CD8-positive, alpha-beta memory T cell (primary cell): ENCODE measurements at places on chromosomes 2 and 18. TPM values are rescaled to one million over a fixed set of nuclear protein-coding genes. Genes with fewer than 3 reads are reported as not detected.

GRCh38 chr2:219562049-219563020 lies 9.0 kb downstream of the OBSL1 start:
- H3K4me3 ChIP-seq: no peak overlapping the region
- no peaks in the 10 kb centered on the region for H3K4me1 ChIP-seq
- no peak for DNase-seq
- no peaks in the 10 kb centered on the region for H3K36me3 ChIP-seq
- no peaks in the 10 kb centered on the region for H3K27me3 ChIP-seq

DNA sequence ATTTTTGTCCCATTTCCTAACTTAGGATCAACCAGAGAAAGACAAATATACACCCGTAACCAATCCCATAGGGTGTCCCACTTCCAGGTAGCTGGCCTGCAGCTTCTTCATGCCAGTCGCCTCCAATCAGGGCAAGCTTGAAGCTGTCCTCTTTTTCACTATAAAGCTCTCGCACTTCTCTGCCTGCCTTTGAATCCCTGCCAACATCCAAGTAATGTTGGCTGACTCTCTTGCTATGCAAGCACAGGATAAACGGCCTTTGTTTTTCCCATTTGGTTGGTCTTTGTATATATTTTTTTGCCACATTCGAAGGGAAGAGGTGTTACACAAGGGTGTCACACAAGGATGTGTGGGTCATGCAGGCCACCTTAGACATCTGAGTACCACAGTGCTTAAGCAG lies 388.8 kb downstream of the CBLN2 start:
- H3K4me1 ChIP-seq: no peaks in the 10 kb centered on the region
- H3K36me3 ChIP-seq: no peaks in the 10 kb centered on the region
- DNase-seq: no peak
- H3K27ac ChIP-seq: no peak overlapping the region
- H3K4me3 ChIP-seq: no peak overlapping the region

GRCh38 chr18:31205273-31205672 lies 42.6 kb upstream of the DSC1 start:
- H3K27ac ChIP-seq: no peak overlapping the region
- no peaks in the 10 kb centered on the region for H3K36me3 ChIP-seq

DNA sequence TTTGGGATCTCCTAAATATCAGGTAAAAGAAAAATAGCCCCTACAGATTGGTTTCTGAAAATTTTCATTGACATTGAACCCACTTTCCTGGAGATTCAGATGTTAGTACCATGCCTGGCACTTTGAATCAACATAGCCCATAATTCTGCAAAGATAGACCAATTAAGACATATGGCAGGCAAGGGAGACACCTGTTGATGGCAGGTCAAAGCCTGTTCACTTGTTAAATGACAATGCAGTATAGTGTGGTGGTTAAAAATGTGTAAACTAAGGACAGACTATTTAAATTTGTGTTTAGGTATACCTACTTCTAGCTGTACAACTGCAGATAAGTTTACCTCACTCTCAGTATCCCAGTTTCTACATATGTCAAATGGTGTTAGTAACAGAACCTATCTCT lies 178.1 kb upstream of the MMADHC start:
- H3K27ac ChIP-seq: no peak overlapping the region
- no peaks in the 10 kb centered on the region for H3K4me1 ChIP-seq
- H3K27me3 ChIP-seq: no peaks in the 10 kb centered on the region
- H3K4me3 ChIP-seq: no peak overlapping the region
- H3K36me3 ChIP-seq: no peaks in the 10 kb centered on the region

GRCh38 chr2:173760553-173760952 lies 204.6 kb downstream of the SP3 start:
- no peak overlapping the region for H3K4me3 ChIP-seq
- H3K4me1 ChIP-seq: no peaks in the 10 kb centered on the region
- no peaks in the 10 kb centered on the region for H3K27me3 ChIP-seq
- no peaks in the 10 kb centered on the region for H3K36me3 ChIP-seq
- no peak overlapping the region for H3K27ac ChIP-seq

DNA sequence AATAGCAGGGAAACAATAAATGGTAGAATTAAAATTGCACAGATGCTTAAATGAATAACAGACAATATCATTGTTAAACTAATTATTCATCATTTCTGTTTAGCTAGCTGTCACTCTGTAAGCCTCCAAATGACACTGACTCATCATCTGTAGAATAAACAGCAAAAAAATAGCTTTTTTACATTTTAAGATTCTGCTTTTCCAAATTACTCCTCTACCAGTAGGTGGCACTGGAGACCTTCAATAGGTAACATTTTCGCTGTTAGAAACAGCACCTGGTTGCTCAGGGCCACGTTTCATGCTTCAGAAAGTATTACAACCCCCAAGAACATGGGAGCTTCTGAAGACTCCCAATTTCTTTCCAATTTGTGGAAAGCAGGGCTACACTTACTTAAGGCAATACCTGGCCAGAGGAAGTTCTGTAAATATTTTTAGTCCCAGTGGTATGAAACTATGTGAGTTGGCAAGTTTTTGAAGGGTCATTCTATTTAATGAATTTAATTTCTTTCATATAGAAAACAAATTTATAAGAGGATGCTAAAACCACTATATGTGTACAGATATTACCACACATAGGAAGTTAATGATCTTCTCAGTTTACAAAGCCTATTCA lies 45.4 kb downstream of the TTN start:
- DNase-seq: no peak
- H3K27me3 ChIP-seq: no peaks in the 10 kb centered on the region
- no peak overlapping the region for H3K4me3 ChIP-seq
- no peaks in the 10 kb centered on the region for H3K4me1 ChIP-seq
- H3K36me3 ChIP-seq: no peaks in the 10 kb centered on the region
- H3K27ac ChIP-seq: no peak overlapping the region

DNA sequence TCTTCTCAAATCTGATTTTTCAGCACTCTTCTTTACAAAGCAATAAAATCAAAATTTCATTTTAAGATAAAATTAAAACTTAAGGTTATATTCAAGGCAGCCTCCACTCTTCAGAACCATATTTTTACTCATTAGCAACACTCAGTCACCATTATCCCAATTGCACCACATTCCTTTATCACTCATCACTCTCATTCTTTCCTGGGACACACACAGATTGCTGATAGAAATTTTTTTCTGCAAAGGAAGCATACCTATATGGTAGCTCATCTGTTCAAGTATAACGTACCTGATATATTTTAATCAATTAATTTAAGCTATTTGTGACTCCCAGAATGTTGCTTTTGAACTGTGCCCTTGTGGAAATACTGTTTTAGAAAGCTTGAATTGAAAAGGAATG lies 1559.3 kb upstream of the ZEB2 start:
- no peak overlapping the region for H3K27ac ChIP-seq
- no peak overlapping the region for H3K4me3 ChIP-seq
- no peaks in the 10 kb centered on the region for H3K27me3 ChIP-seq
- no peak for DNase-seq
- no peaks in the 10 kb centered on the region for H3K36me3 ChIP-seq
- H3K4me1 ChIP-seq: no peaks in the 10 kb centered on the region

- no peaks in the 10 kb centered on the region for H3K27me3 ChIP-seq
- H3K4me1 ChIP-seq: no peaks in the 10 kb centered on the region
- no peak overlapping the region for H3K27ac ChIP-seq
- H3K36me3 ChIP-seq: no peaks in the 10 kb centered on the region
- H3K4me3 ChIP-seq: no peak overlapping the region
These were observed 120.2 kb downstream of the MYO3B start for GRCh38 chr2:170298115-170298514.

DNA sequence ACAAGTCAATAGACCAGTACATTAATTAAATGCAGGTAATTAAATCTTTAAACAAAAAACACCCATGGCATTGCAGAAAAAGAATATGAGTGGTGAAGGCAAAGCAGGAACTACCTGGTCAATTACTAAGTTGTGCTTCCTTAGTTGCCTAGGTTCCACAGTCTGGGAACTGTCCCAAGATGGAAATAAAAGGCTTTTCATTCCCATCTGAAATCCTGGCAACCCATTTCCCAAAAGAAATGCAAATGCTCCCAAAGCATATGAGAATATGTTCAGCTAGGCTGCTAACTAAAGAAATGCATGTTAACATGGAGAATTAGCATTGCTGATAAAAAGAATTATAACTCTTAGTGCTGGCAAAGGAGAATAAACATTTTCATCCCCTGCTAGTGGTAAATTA lies 177.8 kb downstream of the TMEM163 start:
- no peaks in the 10 kb centered on the region for H3K36me3 ChIP-seq
- no peaks in the 10 kb centered on the region for H3K27me3 ChIP-seq
- no peak for DNase-seq
- H3K4me3 ChIP-seq: no peak overlapping the region
- no peak overlapping the region for H3K27ac ChIP-seq

UNC80 gene
- total RNA-seq: not detected

DNA sequence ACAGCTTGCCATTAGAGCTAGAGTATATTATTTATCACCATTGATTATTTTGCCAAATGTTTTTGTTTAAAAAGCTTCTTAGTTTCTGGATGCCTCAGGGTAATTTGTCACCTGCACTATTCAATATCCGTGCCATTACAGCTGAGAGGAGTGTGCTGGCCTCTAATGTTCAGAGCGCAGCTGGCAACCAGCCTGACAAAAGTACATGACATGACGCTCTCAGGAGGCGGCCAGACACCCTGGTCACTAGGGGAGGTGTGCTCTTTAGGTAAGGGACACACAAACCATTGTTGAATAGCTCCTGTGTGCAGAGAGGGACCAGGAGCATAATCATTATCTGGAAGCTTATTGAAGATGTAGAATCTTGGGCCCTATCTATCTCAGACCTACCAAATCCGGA lies 20.3 kb downstream of the LIMS1 start:
- no peak overlapping the region for H3K27ac ChIP-seq
- H3K36me3 ChIP-seq: no peaks in the 10 kb centered on the region
- DNase-seq: no peak
- H3K4me1 ChIP-seq: no peaks in the 10 kb centered on the region

RGPD3 gene
- 0.04 TPM for total RNA-seq

DNA sequence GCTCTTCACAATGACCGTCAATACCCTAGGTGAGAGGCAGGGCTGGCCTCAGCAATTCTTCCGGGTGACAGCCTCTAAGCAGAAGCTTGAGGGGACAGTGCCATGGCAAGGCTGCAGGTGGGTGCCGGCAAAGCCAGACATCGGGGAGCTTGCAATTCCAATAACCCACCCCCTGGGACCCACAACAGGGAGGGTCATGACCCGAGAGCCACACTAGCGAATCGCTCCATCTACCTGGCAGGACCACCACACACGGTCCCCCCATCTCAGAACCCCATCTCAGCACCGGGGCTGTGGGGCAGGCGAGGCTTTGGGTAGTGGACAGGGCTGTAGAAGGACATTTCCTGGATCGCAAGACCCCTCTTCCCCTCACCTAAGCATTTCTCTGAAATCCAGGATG lies 177.2 kb downstream of the ACKR3 start:
- no peaks in the 10 kb centered on the region for H3K27me3 ChIP-seq
- DNase-seq: no peak
- H3K27ac ChIP-seq: no peak overlapping the region
- no peak overlapping the region for H3K4me3 ChIP-seq
- no peaks in the 10 kb centered on the region for H3K36me3 ChIP-seq

GRCh38 chr2:186560254-186560653 lies 29.6 kb upstream of the ITGAV start:
- H3K27me3 ChIP-seq: no peaks in the 10 kb centered on the region
- H3K27ac ChIP-seq: no peak overlapping the region
- no peaks in the 10 kb centered on the region for H3K36me3 ChIP-seq
- DNase-seq: no peak
- no peaks in the 10 kb centered on the region for H3K4me1 ChIP-seq

- H3K36me3 ChIP-seq: no peaks in the 10 kb centered on the region
- no peak overlapping the region for H3K4me3 ChIP-seq
- no peaks in the 10 kb centered on the region for H3K27me3 ChIP-seq
- peaks cover 17% of the 10 kb centered on the region for H3K4me1 ChIP-seq
- DNase-seq: no peak
- no peak overlapping the region for H3K27ac ChIP-seq
These were observed 104.9 kb downstream of the TRIB2 start for GRCh38 chr2:12821656-12822055.

GRCh38 chr2:10814571-10815331 lies 2.2 kb upstream of the PDIA6 start:
- DNase-seq: no peak
- H3K36me3 ChIP-seq: no peaks in the 10 kb centered on the region
- peaks cover 18% of the 10 kb centered on the region for H3K4me1 ChIP-seq
- H3K27ac ChIP-seq: no peak overlapping the region
- no peak overlapping the region for H3K4me3 ChIP-seq

SATB2 gene
- total RNA-seq: 0.09 TPM

- H3K27me3 ChIP-seq: no peaks in the 10 kb centered on the region
- H3K4me1 ChIP-seq: peaks cover 8% of the 10 kb centered on the region
- H3K27ac ChIP-seq: no peak overlapping the region
- H3K4me3 ChIP-seq: no peak overlapping the region
- no peaks in the 10 kb centered on the region for H3K36me3 ChIP-seq
These were observed 91.8 kb downstream of the TPO start for GRCh38 chr2:1505031-1505441.

PROM2 gene
- total RNA-seq: 0.46 TPM

GRCh38 chr2:134429886-134430285 lies 176.0 kb downstream of the MGAT5 start:
- H3K4me3 ChIP-seq: no peak overlapping the region
- no peak overlapping the region for H3K27ac ChIP-seq
- no peak for DNase-seq

- no peak overlapping the region for H3K27ac ChIP-seq
- no peak for DNase-seq
- no peak overlapping the region for H3K4me3 ChIP-seq
- no peaks in the 10 kb centered on the region for H3K36me3 ChIP-seq
- no peaks in the 10 kb centered on the region for H3K4me1 ChIP-seq
- H3K27me3 ChIP-seq: no peaks in the 10 kb centered on the region
These were observed 607.5 kb upstream of the REG3G start for GRCh38 chr2:78418021-78418420.

DNA sequence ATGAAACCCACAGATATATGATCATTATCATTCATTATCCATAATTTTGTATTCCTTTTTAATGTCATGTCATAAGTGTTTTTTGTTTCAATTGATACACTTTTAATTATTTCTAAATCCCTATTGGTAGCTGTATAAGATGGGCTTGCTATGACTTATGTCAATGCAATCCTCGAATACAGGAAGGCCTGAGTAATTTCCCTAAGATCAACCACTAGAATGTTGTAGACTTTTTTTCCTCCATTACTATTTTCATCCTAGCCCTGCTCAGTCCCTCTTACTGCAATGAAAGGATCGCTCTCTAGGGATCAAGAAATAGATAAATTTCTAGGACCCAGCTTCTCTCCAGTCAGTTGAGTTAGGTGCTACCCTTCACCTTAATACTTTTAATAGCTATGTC lies 186.3 kb downstream of the KCNE4 start:
- H3K36me3 ChIP-seq: no peaks in the 10 kb centered on the region
- no peak overlapping the region for H3K4me3 ChIP-seq
- no peak for DNase-seq
- no peaks in the 10 kb centered on the region for H3K4me1 ChIP-seq
- no peaks in the 10 kb centered on the region for H3K27me3 ChIP-seq

- no peaks in the 10 kb centered on the region for H3K4me1 ChIP-seq
- no peaks in the 10 kb centered on the region for H3K27me3 ChIP-seq
- no peaks in the 10 kb centered on the region for H3K36me3 ChIP-seq
These were observed 90.1 kb upstream of the COL3A1 start for GRCh38 chr2:188884046-188884445.

- H3K4me3 ChIP-seq: no peak overlapping the region
- no peak for DNase-seq
- H3K36me3 ChIP-seq: no peaks in the 10 kb centered on the region
- no peaks in the 10 kb centered on the region for H3K27me3 ChIP-seq
These were observed 118.4 kb downstream of the FAM124B start for GRCh38 chr2:224283466-224283965.

FOXD4L1 gene
- 0.18 TPM for total RNA-seq
